ENCODE measurements at places on chromosomes 5 and 9. TPM values are rescaled to one million over a fixed set of nuclear protein-coding genes. Genes with fewer than 3 reads are reported as not detected.

GRCh38 chr9:89739511-89739910, 134.7 kb downstream of the GADD45G start:
- no peak overlapping the region for H3K27ac ChIP-seq
- H3K4me3 ChIP-seq = no peak overlapping the region
- H3K27me3 ChIP-seq = no peaks in the 10 kb centered on the region
- peaks cover 3% of the 10 kb centered on the region for H3K4me1 ChIP-seq

The OR1J4 gene
- total RNA-seq = not detected

GRCh38 chr5:81948349-81948748, 23.5 kb upstream of the ATG10 start:
- no peaks in the 10 kb centered on the region for H3K36me3 ChIP-seq
- DNase-seq = no peak
- no peaks in the 10 kb centered on the region for H3K4me1 ChIP-seq

- no peak overlapping the region for H3K27ac ChIP-seq
- no peaks in the 10 kb centered on the region for H3K27me3 ChIP-seq
- no peak for DNase-seq
- no peaks in the 10 kb centered on the region for H3K4me1 ChIP-seq
- no peak overlapping the region for H3K4me3 ChIP-seq
These were observed 9.5 kb upstream of the DOCK2 start for GRCh38 chr5:169627551-169627950.

The CMYA5 gene
- 9.8 TPM for total RNA-seq

The PRR7 gene
- total RNA-seq = 7.9 TPM

The DPM2 gene
- total RNA-seq = 39.7 TPM

DNA sequence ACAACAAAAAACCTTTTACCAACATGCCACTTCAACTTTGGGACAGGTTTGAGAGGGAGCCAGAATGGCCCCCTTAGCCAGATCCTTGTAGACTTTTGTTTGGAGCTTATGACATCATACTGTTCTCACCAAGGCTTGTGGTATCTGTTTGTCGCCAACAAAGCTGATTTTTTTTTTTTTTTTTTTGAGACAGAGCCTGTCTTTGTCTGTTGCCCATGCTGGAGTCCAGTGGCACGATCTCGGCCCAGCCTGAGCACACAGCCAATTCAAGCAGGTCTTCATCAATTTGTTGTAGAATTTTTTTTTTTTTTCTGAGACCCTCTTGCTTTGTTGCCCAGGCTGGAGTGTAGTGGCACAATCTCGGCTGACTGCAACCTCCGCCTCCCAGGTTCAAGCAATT, 26.4 kb upstream of the NTNG2 start:
- no peak overlapping the region for H3K27ac ChIP-seq
- H3K27me3 ChIP-seq = peaks cover 80% of the 10 kb centered on the region
- H3K4me3 ChIP-seq = no peak overlapping the region
- no peaks in the 10 kb centered on the region for H3K36me3 ChIP-seq
- H3K4me1 ChIP-seq = no peaks in the 10 kb centered on the region

The CCDC127 gene
- total RNA-seq = 4.6 TPM

GRCh38 chr9:101925498-101925897, 187.1 kb upstream of the GRIN3A start:
- no peaks in the 10 kb centered on the region for H3K27me3 ChIP-seq
- no peak overlapping the region for H3K4me3 ChIP-seq
- H3K4me1 ChIP-seq = no peaks in the 10 kb centered on the region

The HSPB3 gene
- not detected for total RNA-seq

DNA sequence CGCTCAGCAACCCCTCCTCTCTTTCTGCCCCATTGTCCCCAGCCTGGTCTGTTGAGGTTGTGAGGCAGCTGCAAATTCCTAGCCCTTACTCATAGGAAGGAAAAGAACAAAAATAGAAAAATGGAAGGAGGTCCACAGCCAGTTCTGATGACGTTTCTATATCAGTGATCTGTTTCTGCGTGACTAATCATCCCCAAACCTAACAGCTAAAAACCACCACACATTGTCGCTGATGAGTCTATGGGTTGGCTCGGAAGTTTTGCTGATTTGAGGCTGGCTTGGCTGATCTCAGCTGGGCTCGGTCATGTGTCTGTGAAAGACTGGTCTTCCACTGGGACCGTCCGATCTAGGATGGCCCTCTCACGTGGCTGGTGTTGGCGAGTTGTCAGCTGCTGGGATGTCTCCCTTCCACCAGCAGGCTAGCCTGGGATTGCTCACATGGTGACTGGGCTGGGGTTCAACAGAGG, 200.6 kb upstream of the ZNF618 start:
- peak overlapping the region; percentile 59 for H3K27ac ChIP-seq
- peaks cover 9% of the 10 kb centered on the region for H3K4me1 ChIP-seq
- no peak overlapping the region for H3K4me3 ChIP-seq
- H3K27me3 ChIP-seq = peaks cover 6% of the 10 kb centered on the region
- DNase-seq = peak; percentile 92

DNA sequence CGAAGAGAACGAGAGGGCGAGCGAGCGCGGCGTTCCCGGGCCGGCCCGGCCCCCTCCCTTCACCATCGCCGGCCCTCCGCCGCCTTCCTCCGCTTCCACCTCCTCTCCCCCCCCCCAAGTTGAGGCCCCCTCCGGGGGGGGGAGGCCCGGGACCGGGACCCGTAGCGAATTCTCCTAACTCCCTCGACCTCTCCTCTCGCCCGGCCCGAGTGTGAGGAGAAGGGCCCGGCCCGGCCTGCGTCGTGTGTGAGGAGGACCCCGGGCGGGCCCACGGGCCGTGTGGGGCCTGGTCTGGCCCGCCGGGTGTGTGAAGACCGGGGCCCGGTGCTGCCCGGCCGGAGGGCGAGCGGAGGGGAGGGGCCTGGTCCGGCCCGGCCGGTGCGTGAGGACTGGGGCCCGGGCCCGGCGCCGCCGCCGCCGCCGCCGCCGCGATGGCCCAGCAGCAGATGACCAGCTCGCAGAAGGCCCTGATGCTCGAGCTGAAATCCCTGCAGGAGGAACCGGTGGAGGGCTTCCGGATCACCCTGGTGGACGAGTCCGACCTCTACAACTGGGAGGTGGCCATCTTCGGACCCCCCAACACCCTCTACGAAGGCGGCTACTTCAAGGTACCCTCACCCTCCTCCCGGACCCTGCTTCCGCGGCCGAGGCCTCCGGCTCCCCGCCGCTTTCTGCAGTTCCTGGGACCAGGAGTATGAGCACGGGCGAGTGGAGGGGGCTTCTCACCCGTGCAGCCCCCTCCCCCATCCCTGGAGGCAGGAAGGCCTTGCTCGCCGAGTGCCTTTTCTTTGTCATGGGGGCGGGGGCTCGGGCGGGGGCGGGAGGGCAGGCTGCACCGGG, 587 bp downstream of the UBE2R2 start:
- H3K4me1 ChIP-seq = peaks cover 58% of the 10 kb centered on the region
- H3K36me3 ChIP-seq = no peaks in the 10 kb centered on the region
- H3K27me3 ChIP-seq = no peaks in the 10 kb centered on the region
- peak; percentile 85 for DNase-seq
- peak overlapping the region; percentile 100 for H3K27ac ChIP-seq

- no peaks in the 10 kb centered on the region for H3K4me1 ChIP-seq
- H3K4me3 ChIP-seq = no peak overlapping the region
- H3K27ac ChIP-seq = no peak overlapping the region
- no peaks in the 10 kb centered on the region for H3K27me3 ChIP-seq
- H3K36me3 ChIP-seq = no peaks in the 10 kb centered on the region
These were observed 9.4 kb upstream of the ADAMTS12 start for GRCh38 chr5:33901156-33901555.

- H3K27ac ChIP-seq = no peak overlapping the region
- DNase-seq = no peak
- H3K4me3 ChIP-seq = no peak overlapping the region
These were observed 84.8 kb downstream of the SLC25A46 start for GRCh38 chr5:110823571-110823970.

The TENT4A gene
- total RNA-seq = 36.4 TPM

The KCNV2 gene
- not detected for total RNA-seq

The HMGCS1 gene
- total RNA-seq = 92.4 TPM

- DNase-seq = no peak
- no peaks in the 10 kb centered on the region for H3K27me3 ChIP-seq
- no peak overlapping the region for H3K4me3 ChIP-seq
- H3K27ac ChIP-seq = no peak overlapping the region
- H3K36me3 ChIP-seq = no peaks in the 10 kb centered on the region
- no peaks in the 10 kb centered on the region for H3K4me1 ChIP-seq
These were observed 383.1 kb upstream of the KLF4 start for GRCh38 chr9:107872457-107873192.

The GRM6 gene
- total RNA-seq = not detected

DNA sequence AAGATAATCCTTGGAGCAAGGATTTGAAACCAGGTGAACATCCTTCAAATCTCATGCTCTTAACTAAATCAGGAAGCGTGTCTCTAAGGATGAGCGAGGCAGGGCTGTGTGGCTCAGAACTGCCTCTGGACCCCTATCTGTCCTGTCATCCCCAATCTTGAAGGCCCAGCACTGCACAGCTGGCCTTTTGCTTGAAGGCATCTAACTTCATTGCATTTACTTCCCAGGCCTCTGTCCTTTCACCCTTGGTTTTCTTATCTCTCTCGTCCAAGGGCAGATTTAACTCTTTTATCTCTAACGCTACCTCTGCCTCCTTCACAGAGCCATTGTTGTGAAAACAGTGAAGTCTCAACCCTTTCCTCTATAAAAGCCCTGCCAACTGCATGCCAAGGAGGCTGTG, 83.8 kb downstream of the UGCG start:
- H3K4me3 ChIP-seq = no peak overlapping the region
- no peak for DNase-seq
- H3K4me1 ChIP-seq = no peaks in the 10 kb centered on the region
- no peak overlapping the region for H3K27ac ChIP-seq

The SPINK13 gene
- 0.55 TPM for total RNA-seq

The CAMK2A gene
- 0.26 TPM for total RNA-seq

- no peak overlapping the region for H3K27ac ChIP-seq
- peaks cover 6% of the 10 kb centered on the region for H3K4me1 ChIP-seq
- no peaks in the 10 kb centered on the region for H3K36me3 ChIP-seq
- no peak overlapping the region for H3K4me3 ChIP-seq
- DNase-seq = peak; percentile 28
- H3K27me3 ChIP-seq = peaks cover 92% of the 10 kb centered on the region
These were observed 20.1 kb downstream of the BTNL9 start for GRCh38 chr5:181060231-181060590.

- peaks cover 7% of the 10 kb centered on the region for H3K4me1 ChIP-seq
- no peak overlapping the region for H3K27ac ChIP-seq
- no peaks in the 10 kb centered on the region for H3K36me3 ChIP-seq
- H3K4me3 ChIP-seq = no peak overlapping the region
These were observed 141.4 kb downstream of the MTX3 start for GRCh38 chr5:79849486-79850315.

The PCDHB4 gene
- 2.0 TPM for total RNA-seq

DNA sequence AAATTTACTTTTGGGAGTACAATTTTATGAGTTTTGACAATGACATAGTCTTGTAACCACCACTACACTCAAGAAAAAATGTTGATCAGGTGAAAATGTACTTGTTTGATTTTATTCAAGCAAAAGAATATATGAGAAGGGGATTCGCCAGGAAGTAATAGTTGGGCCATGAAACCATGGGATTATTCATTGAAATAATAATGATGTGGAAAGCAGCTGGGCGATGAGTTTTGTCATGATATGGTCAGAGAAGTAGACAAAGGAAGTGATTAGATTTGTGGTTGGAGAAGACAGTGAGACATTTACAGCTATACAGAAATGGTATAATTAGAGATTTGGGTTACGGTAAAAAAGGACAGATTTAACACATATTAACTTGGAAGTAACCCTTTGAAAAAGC, 11.2 kb downstream of the HMGCR start:
- no peak overlapping the region for H3K4me3 ChIP-seq
- peaks cover 73% of the 10 kb centered on the region for H3K36me3 ChIP-seq
- no peaks in the 10 kb centered on the region for H3K4me1 ChIP-seq
- no peak for DNase-seq
- no peaks in the 10 kb centered on the region for H3K27me3 ChIP-seq

GRCh38 chr5:95956021-95956899, 5.4 kb downstream of the ELL2 start:
- no peak for DNase-seq
- H3K36me3 ChIP-seq = no peaks in the 10 kb centered on the region
- no peaks in the 10 kb centered on the region for H3K27me3 ChIP-seq
- H3K4me1 ChIP-seq = peaks cover 56% of the 10 kb centered on the region

The CDKN2A gene
- 2.0 TPM for total RNA-seq

The CTSV gene
- total RNA-seq = 79.9 TPM

The HK3 gene
- total RNA-seq = 0.16 TPM

DNA sequence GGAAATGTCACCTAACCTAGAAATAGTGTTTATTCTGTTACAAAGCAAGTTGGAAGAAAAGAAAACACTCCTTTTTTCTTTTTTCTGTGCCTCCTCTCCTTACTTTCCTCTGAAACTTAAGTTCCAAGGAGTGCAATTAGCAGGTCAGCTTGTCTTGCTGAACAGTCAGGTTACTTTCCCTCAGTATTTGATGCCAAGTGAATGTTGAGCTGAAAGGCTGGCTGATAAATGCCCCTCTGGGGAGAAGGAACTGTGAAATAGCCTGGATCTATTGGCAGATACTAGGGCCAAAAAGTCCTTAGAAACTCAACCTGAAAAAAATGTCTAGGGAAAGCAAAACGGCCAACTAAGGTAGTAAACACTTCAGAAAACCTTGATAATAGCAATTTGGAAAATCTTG, 43.6 kb downstream of the GRIA1 start:
- no peaks in the 10 kb centered on the region for H3K4me1 ChIP-seq
- no peak for DNase-seq
- no peaks in the 10 kb centered on the region for H3K36me3 ChIP-seq

DNA sequence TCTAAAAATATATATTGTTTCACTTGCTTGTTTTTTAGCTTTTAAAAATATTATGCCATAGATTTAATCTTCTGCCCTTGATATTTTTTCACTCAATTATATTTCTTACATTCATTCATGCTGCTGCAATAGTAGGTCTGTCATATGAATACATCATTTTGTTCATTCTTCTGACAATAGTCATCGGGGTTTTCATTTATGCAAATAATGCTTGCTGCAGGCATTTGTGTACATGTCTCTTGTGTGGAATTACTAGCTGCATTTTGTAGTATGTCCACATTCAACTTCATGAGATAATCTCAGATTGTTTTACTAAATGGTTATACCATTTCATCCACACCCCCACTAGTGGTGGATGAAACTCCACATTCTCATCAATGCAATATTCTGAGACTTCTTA, 5.3 kb upstream of the PLPP1 start:
- no peak overlapping the region for H3K27ac ChIP-seq
- peaks cover 10% of the 10 kb centered on the region for H3K4me1 ChIP-seq
- H3K27me3 ChIP-seq = no peaks in the 10 kb centered on the region
- H3K36me3 ChIP-seq = no peaks in the 10 kb centered on the region
- H3K4me3 ChIP-seq = no peak overlapping the region

The LOX gene
- 20.2 TPM for total RNA-seq

DNA sequence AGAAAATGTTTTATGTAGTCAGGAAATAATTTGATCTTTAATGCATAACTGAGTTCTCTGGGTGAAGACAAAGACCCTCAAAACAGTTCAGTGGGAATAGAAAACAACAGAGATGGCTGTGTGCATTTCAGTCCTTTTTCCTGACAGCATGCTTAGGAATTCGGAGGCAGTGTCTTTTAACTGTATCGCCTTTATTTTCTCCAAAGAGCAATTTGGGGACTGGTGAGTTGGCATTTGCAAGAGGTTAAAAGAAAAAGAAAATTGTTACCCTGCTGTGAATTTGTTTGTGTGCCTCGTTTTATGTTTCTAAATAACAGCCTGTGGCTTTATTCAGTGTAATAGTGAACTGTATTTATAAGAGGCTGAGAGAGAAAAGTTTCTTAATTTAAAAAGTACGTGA, 227.8 kb upstream of the DMAC1 start:
- no peaks in the 10 kb centered on the region for H3K4me1 ChIP-seq
- no peak for DNase-seq
- H3K27me3 ChIP-seq = no peaks in the 10 kb centered on the region
- no peaks in the 10 kb centered on the region for H3K36me3 ChIP-seq
- no peak overlapping the region for H3K4me3 ChIP-seq

The SPINK4 gene
- total RNA-seq = not detected

The PCDHGB5 gene
- total RNA-seq = 16.6 TPM

The ZNF366 gene
- 0.38 TPM for total RNA-seq
